ENCODE measurements at places on chromosomes 5 and 9. TPM values are rescaled to one million over a fixed set of nuclear protein-coding genes. Genes with fewer than 3 reads are reported as not detected.
A peak's percentile ranks its signal among the peaks of the same experiment; 100 is the strongest.

GRCh38 chr5:141369994-141370848 lies at the start of gene PCDHGB3:
Gene PCDHGB3 (plus strand): TSS chr5:141370242. CDS start chr5:141370395, 153 bp downstream.
- no peaks in the 10 kb centered on the region for H3K4me1 ChIP-seq
- no peak within 1 kb of the TSS for H3K27ac ChIP-seq
- peaks cover under 1% of the 10 kb centered on the region for H3K36me3 ChIP-seq
- DNase-seq = peak; percentile 77
- H3K4me3 ChIP-seq = no peak within 1 kb of the TSS

DNA sequence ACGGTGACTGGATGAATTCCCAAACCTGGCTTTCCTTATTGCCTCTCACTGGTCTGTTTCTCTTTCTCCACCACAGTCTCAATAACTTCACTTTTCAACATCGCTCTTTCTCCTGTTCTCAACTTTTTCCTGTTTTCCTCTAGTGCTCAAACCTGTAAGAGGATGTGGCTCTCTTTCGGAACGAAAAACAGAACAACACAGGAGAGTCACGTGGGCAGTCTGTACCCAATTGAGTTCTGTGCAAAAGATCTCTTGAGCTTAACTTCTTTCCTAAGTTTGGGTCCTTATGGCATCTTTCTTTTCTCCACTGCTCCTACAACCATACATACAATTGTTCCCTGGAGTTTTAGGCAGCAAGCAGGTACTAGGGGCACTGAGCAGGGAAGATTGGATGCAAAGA lies 8.9 kb downstream of the HAVCR1 start:
- H3K4me1 ChIP-seq = peaks cover 6% of the 10 kb centered on the region
- no peaks in the 10 kb centered on the region for H3K27me3 ChIP-seq
- H3K4me3 ChIP-seq = no peak overlapping the region
- DNase-seq = no peak

DNA sequence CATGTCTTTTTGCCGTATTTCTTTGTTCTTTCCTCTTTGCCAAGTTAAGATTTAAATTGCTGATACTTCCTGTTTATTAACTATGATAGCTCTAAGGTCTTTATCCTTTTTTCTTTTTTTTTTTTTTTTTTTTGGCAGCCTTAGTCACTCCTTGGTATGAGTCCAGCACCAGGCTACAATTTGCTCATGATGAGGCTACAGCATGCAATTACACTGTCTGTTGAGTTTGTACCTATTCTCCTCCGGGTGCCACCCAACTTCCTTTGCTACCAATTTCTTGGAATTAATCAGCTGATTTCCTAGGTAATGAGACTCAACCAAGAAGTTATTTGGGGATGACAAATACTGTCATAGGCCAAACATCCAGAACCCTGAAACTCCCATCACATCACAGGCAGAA lies 25.5 kb downstream of the ACTL7B start:
- H3K27me3 ChIP-seq = no peaks in the 10 kb centered on the region
- H3K4me1 ChIP-seq = no peaks in the 10 kb centered on the region
- H3K4me3 ChIP-seq = no peak overlapping the region
- H3K36me3 ChIP-seq = no peaks in the 10 kb centered on the region

DNA sequence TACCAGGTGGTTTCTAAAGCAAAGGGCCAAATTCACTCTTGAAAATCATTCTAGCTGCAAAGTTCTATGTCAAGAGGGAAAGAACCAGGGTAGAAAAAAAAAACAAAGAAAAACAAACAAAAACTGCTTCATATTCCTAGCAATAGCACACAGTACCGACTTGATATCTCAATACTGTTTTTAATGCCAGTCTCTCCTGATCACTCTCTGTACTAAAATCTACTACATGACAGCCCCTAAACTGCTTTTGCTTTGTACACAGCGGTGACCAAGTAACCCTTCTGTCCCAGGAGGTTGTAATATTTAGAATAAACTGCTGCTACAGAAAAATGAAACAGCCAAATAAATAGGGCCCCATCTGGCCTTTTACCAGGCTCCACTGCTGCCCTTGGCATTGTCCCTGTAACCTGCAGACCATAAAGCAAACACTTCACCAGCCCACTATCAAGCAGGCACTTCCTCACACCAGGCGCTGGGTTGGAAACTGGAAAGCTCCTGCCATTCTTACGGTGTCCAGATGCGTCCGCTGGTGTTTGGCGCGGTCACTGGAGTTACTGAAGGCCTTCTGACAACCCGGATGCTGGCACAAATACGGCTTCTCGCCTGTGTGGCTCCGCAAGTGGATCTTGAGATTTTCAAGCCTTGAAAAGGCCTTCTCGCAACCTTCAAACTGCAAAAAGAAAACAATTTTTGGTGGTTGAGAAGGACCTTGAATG lies 363.2 kb downstream of the GLIS3 start:
- no peak overlapping the region for H3K4me3 ChIP-seq
- no peaks in the 10 kb centered on the region for H3K4me1 ChIP-seq
- no peaks in the 10 kb centered on the region for H3K27me3 ChIP-seq
- no peaks in the 10 kb centered on the region for H3K36me3 ChIP-seq

GRCh38 chr5:90434116-90434714 lies 24.7 kb upstream of the CETN3 start:
- H3K36me3 ChIP-seq = no peaks in the 10 kb centered on the region
- H3K27ac ChIP-seq = no peak overlapping the region
- no peaks in the 10 kb centered on the region for H3K4me1 ChIP-seq
- no peak overlapping the region for H3K4me3 ChIP-seq
- DNase-seq = peak; percentile 79

- no peaks in the 10 kb centered on the region for H3K27me3 ChIP-seq
- H3K36me3 ChIP-seq = no peaks in the 10 kb centered on the region
- H3K27ac ChIP-seq = no peak overlapping the region
- no peaks in the 10 kb centered on the region for H3K4me1 ChIP-seq
- H3K4me3 ChIP-seq = no peak overlapping the region
Measured at GRCh38 chr9:94140791-94141790, 56.8 kb downstream of the PTPDC1 start.

DNA sequence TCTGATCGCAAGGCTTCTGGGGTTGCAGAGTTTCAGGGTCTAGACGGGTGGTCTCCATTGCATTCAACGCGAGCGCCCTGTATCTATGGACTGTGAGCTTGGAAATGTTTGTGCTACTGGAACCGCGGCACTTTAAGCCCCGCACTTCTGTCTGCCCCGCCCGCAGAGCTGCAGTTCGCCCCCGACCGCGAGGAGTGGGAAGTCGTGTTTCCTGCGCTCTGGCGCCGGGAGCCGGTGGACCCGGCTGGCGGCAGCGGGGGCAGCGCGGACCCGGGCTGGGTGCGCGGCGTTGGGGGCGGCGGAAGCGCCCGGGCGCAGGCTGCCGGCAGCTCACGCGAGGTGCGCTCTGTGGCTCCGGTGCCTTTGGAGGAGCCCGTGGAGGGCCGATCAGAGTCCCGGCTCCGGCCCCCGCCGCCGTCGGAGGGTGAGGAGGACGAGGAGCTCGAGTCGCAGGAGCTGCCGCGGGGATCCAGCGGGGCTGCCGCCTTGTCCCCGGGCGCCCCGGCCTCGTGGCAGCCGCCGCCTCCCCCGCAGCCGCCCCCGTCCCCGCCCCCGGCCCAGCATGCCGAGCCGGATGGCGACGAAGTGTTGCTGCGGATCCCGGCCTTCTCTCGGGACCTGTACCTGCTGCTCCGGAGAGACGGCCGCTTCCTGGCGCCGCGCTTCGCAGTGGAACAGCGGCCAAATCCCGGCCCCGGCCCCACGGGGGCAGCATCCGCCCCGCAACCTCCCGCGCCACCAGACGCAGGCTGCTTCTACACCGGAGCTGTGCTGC lies 1.0 kb downstream of the ADAMTS19 start:
- peaks cover 16% of the 10 kb centered on the region for H3K27me3 ChIP-seq
- DNase-seq = peak; percentile 82
- peak overlapping the region; percentile 87 for H3K4me3 ChIP-seq
- H3K4me1 ChIP-seq = peaks cover 36% of the 10 kb centered on the region
- no peak overlapping the region for H3K27ac ChIP-seq
- H3K36me3 ChIP-seq = no peaks in the 10 kb centered on the region

DNA sequence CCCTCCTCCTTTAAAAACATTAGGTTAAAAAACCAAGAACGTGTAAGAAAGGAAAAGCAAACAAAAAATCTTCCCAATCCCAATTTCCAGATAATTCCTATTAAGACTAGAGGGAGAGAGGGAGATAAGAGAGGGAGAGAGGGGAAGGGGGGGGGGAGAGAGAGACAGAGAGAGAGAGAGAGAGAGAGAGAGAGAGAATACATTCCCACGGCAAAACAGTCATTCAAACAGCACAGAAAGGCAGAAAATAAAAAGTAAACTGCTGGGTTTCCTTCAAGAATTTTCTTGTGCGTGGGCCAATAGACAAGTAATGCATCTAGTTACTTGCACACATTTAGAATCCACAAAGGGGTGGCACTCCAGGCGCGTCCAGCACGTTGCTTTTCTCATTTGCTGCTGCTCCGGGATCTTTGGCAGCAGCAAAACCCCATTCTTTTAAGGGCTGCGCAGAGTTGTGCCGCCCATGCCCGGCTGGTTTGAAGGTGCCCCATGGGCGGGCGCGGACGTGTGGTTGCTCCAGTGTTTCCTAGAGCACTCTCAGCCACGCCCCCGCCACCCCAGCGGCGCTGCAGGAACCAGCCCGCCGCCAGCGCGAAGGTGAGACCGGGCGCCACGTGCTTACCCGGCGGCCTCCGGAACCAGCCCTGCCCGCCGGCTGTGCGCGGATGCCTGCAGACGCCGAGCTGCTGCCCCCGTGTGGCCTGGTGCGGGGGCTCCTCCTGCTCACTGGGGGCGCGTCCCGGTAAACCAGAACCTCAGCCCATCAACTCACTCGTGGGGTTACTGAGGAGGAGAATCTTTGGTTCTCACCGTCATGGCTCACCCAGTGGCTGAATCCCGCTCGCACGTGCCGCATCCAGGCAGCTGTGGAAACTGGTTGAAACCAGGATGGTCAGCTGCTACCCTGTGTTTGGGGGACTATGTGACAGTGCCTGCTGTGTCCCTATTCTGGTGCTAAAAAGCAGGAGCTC lies 44.6 kb downstream of the STC2 start:
- no peaks in the 10 kb centered on the region for H3K4me1 ChIP-seq
- H3K27me3 ChIP-seq = peaks cover 23% of the 10 kb centered on the region
- H3K4me3 ChIP-seq = peak overlapping the region; percentile 47
- no peaks in the 10 kb centered on the region for H3K36me3 ChIP-seq
- peak; percentile 93 for DNase-seq

GRCh38 chr9:135504262-135505243 lies 4.1 kb downstream of the MRPS2 start:
- H3K27ac ChIP-seq = no peak overlapping the region
- no peaks in the 10 kb centered on the region for H3K27me3 ChIP-seq
- peak; percentile 82 for DNase-seq
- peaks cover 9% of the 10 kb centered on the region for H3K36me3 ChIP-seq
- H3K4me1 ChIP-seq = no peaks in the 10 kb centered on the region

- no peak overlapping the region for H3K27ac ChIP-seq
- H3K36me3 ChIP-seq = no peaks in the 10 kb centered on the region
- no peak overlapping the region for H3K4me3 ChIP-seq
- H3K4me1 ChIP-seq = peaks cover 15% of the 10 kb centered on the region
- peaks cover 17% of the 10 kb centered on the region for H3K27me3 ChIP-seq
Measured at GRCh38 chr5:159774476-159775031, 141.7 kb upstream of the ADRA1B start.

DNA sequence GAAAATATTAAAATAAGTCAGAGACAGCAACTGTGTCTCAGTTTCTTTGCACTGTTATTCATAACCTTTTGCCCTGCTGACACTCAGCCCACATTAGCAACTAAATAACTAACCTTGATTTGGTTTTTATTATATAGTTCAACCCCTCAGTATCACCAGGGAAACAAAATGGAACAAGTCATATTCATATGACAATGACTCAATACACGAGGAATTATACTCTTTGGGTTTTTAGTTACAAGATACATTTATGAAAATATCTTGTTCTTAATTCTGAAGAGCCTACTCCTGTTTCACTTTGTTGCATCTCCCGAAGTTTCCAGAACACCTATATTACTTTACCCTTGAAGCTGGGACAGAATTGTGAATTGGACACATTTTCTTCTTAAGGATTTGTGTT lies 845.4 kb downstream of the EFNA5 start:
- H3K4me3 ChIP-seq = no peak overlapping the region
- no peak for DNase-seq
- no peak overlapping the region for H3K27ac ChIP-seq
- peaks cover 5% of the 10 kb centered on the region for H3K4me1 ChIP-seq
- no peaks in the 10 kb centered on the region for H3K27me3 ChIP-seq
- no peaks in the 10 kb centered on the region for H3K36me3 ChIP-seq

DNA sequence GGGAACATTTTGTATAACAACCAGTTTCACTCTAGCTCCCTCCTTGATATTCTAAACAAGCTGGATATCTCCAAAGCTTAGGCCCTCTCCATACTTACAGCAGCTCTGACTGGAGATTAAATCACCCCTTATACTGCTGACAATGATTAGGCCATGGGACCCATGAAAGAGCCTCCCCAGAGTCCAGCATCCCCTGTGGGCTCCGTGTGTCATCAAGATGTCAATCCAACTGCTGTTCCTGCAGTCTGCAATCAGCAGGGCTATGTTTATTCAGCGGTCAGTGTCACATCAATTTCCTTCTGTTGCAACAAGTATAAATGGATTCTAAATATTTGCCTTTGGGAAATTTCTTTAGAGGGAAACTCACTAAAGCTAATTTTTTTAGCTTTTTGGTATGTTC lies 26.6 kb downstream of the PCDHAC2 start:
- H3K4me3 ChIP-seq = no peak overlapping the region
- no peak overlapping the region for H3K27ac ChIP-seq
- H3K27me3 ChIP-seq = no peaks in the 10 kb centered on the region
- no peak for DNase-seq
- peaks cover 26% of the 10 kb centered on the region for H3K4me1 ChIP-seq
- H3K36me3 ChIP-seq = no peaks in the 10 kb centered on the region

DNA sequence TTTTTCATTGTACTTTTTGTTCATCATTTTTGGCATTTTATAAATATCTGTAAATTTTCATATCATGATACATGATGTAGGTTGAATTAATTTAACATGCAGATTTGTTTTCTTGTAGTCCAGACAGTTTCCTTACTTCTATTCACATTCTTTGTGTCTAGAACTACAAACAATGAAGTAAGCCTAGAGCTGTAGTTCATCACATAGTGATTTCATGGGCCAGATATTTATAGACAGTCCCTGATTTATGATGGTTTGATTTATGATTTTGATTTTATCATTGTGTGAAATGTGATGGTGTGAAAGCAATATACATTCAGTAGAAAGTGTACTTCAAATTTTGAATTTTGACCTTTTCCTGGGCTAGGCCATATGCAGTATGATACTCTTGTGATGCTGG lies 139.0 kb downstream of the ARHGEF28 start:
- H3K27me3 ChIP-seq = no peaks in the 10 kb centered on the region
- H3K4me1 ChIP-seq = no peaks in the 10 kb centered on the region
- H3K36me3 ChIP-seq = no peaks in the 10 kb centered on the region
- no peak for DNase-seq
- no peak overlapping the region for H3K27ac ChIP-seq
- H3K4me3 ChIP-seq = no peak overlapping the region

DNA sequence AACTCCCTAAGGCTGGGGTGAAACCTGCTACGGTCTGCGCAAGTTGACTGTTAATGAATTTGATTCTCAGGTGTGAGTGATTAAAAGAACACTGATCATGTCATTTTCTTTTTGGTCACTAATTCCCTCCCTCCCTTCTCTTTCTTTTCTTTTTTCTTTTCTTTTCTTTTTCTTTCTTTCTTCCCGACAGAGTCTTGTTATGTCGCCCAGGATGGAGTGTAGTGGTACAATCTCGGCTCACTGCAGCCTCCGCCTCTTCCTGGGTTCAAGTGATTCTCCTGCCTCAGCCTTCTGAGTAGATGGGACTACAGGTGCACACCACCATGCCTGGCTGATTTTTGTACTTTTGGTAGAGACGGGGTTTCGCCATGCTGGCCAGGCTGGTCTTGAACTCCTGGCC lies 2.6 kb downstream of the ANXA1 start:
- H3K27me3 ChIP-seq = no peaks in the 10 kb centered on the region
- H3K27ac ChIP-seq = no peak overlapping the region
- H3K4me3 ChIP-seq = no peak overlapping the region

Gene SLC35D2
- 11.6 TPM for total RNA-seq

Gene NTNG2
- total RNA-seq = 0.39 TPM

Gene HTR4
- not detected for total RNA-seq

Gene SIMC1
- 8.2 TPM for total RNA-seq

Gene C1QTNF2
- total RNA-seq = 0.27 TPM

Gene MARCOL
- total RNA-seq = not detected

Gene ADAMTSL2
- 1.1 TPM for total RNA-seq
